ENCODE measurements at places on chromosomes 16 and 17. TPM values are rescaled to one million over a fixed set of nuclear protein-coding genes. Genes with fewer than 3 reads are reported as not detected.

DNA sequence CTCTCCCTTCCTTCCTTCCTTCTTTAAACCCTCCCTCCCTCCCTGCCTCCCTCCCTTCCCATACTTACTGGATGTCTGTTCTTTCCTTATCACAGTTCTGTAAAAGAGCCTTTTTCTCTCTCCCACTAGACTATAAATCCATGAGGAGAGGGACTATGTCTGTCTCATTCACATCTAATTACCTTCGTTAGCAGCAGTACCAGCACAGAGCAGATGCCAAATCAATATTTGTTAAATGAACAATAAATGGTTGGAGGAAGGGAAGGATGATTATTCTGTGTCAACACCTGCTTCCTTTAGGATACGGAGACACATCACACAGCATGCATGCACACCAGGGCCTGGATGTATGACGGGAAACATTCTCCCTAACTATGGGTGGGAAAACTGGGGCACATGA lies 94.2 kb downstream of the DNAH3 start:
- no peak for DNase-seq

DUS2 gene
- 14.1 TPM for total RNA-seq

DNA sequence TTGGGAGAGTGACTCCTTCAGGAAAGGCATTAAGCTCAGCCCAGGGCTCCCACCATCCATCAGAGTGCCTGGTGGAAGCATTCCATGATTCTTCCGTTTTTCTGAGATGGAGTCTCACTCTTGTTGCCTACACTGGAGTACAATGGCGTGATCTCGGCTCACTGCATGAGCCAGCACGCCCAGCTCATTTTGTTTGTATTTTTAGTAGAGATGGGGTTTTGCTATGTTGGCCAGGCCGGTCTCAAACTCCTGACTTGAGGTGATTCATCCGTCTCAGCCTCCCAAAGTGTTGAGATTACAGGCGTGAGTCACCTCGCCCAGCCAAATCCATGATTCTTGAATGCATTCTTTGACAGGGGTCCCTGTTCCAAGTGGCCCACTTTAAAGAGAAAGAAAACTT lies 23.1 kb downstream of the MIS12 start:
- DNase-seq = no peak

NMT1 gene
- 98.9 TPM for total RNA-seq

JPT1 gene
- total RNA-seq = 15.1 TPM

- DNase-seq = no peak
Measured at GRCh38 chr16:17632667-17633066, 161.9 kb upstream of the XYLT1 start.

TBC1D28 gene
- not detected for total RNA-seq

CALB2 gene
- total RNA-seq = not detected

GRCh38 chr16:64983963-64984362 lies 137.9 kb downstream of the CDH11 start:
- DNase-seq = no peak

Data from thyroid gland (tissue), 4 donors.